ENCODE measurements at places on chromosomes 2 and 18.

- DNase-seq = no peak
These were observed 12.8 kb downstream of the CUL3 start for GRCh38 chr2:224572338-224572737.

DNA sequence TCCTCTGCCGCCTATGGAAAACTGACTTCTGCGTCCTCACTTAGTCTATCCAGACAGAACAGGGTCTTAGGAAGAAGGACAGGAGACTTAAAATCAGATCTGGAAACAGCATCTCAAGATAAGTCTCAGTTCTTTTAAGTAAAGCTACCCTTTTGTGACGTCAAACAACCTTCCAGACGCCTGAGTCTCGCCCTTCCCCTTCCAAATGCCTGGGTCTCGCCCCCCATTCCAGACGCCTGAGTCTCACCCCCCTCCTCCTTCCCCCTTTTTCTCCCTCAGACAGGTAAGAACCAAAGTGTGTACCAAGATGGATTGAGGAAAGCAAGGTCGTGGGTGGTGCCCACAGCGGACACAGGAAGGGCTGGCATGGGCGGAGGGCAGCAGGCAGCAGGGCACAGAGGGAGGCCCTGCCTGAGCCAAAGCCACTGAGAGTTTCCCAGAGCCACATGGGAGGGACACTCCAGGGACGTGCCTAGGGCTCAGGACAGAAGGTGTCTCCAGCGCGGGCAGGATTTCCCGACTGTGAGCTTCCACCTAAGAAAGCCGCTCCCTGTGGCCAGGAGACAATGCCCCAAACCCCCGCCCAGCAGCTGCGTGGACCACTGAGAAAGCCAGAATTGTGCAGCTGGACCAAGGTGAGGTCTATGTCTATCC, 51.3 kb downstream of the ANKMY1 start:
- DNase-seq = no peak

DNA sequence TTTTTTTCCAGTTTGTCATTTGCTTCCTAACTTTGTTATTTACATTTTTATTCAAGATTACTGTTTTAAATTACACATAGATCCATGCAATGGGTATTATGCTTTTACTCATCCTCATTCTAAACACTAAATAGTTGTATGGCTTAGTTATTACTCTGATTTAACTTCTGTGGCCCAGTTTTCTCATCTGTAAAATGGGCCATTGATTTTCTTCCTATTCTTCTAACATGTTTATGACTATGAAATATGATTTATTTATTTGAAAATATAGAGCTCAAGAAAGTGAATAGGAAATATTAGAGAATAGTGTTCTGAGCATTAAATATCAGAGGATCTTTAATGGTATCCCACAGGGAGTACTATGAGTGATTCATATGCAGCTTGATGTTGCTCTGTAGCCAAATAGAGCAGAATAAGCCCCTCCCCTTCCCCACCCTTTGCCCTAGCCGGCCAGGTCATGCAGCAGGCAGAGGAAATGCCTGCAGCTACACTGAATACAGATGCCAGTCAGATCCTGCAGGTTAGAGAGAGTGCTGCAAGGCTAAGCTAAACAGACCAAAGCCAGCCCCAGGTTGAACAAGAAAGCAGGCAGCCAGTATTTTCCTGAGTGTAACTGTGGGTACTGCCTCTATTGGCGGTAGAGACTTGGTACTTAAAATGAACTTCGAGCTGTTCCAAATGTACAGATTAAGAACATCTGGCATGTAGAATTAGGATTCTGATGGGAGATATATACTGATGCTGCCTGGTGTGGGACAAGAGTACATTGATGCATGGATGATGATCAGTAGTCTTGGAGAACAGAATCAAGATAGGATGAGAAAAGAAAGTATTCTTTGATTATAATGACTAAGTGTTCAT, 11.7 kb upstream of the ACYP2 start:
- peak; percentile 15 for DNase-seq

DNA sequence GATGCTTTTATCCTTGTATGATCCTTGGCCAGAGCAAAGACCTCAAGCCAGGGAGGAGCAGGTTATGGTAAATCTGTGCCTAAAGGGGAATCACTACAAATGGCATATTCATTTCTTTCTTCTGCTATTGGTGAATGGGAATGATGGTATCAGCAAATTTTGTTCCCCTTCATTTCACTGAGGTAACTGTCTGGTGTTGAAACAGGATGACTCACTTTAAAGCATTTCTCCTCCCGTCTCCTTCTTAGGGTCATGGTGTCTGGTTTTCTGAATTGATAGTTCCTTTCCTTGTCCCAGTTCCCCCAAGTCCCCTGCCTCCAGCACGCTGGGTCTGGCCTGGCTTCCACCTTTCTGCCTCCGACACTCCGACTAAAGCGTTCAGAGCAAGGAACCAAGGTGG, 109.2 kb downstream of the MREG start:
- no peak for DNase-seq

GRCh38 chr2:225254363-225254762, 145.1 kb upstream of the NYAP2 start:
- no peak for DNase-seq

DNA sequence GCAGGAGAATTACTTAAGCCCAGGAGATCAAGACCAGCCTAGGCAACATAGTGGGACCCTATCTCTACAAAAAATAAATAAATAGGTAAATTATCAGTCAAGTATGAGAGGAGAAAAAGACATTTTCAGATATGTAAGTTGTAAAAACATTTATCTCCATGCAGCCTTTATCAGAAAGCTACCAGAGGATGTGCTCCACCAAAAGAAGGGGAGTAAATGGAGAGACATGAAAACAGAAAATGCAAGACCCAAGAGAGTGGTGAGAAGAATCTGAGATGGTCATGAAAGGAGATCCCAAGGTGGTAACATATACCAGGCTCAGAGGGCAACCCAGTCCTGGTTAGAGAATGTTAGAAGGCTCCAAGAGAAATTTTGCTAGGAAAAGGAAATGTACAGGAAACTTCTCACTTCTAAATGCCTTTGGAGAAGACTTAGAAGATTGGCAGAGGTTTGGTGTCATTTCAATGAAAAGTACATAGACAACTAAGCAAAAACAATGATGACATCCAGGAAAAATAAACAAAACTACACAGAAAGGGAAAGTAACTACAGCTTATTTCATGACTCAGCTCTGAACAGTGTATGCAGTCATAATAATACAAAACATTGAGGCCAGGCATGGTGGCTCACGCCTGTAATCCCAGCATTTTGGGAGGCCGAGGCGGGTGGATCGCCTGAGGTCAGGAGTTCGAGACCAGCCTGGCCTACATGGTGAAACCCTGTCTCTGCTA, 19.5 kb downstream of the CIB4 start:
- no peak for DNase-seq

DNA sequence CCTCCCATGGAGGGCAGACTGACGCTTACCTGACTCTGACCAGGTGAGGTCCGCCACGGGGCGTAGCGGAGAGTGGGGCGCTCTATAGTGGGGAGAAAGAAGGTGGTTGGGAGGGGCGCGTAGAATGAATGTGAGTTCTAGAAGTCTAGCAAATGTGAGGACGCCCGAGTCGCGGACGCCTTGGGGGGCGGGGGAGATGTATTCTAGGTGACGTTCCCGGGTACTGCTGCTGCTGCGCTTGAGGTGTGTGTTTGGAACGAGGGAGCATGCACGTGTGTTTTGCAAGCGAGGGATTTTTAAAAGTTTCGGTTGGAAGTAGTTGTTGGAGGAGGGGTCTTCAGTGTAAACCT, 758 bp downstream of the RIF1 start:
- no peak for DNase-seq

All from K562 (cell line).